HEK293T (cell line): ENCODE measurements at places on chromosomes 2 and 18.

GRCh38 chr2:181632733-181633401 is 24.0 kb downstream of the CERKL start:
- DNase-seq: no peak

GRCh38 chr2:71070294-71071093 is 2.0 kb downstream of the NAGK start:
- DNase-seq: peak; percentile 48

GRCh38 chr18:59550174-59550516 is 147.1 kb downstream of the CCBE1 start:
- DNase-seq: no peak

DNA sequence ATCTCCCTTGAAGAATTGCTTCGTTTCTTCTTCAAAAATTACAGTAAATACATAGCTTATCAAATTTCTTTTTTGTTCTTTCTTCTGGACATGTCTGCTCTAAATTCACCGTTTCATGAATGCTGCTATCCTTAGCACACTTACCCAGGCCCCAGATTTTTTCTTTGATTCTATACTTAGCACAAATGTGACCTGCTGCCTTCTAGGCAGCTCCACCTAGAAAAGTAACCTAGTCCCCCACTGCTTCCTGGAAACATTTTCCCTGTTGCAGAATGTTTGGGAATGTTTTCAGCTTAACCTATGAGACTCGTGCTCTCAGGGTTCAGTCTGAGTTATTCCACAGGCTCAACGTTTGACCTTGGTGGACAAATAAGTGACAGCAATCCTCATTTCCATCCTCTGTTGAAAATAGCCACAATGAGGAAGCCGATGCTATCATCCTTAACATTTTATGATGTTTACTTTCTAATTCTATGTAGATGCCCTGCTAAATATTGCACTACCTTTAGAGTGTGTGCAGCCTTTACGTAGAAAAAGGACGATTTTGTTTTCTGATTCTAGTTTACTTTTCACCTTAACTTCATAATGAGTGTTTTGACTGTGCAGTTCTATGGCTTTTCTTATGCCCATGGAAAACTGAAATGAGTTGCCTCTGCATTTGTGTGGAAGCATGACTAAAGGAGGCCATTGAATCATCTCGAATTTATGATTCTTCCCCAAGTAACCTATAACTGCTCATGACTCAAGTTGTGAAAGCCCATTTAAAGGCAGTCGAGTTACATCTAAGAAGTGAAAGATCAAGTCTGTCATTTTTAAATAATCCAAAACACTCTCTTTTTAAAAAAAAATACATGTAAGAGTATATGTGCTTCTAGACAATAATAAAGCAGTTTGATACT is 47.7 kb downstream of the TMEM182 start:
- DNase-seq: no peak
